AG10803 (cell line): ENCODE measurements at places on chromosomes 4 and X.
A peak's percentile ranks its signal among the peaks of the same experiment; 100 is the strongest.

- DNase-seq: peak; percentile 13
Observed at GRCh38 chr4:94531991-94532789, 80.4 kb downstream of the PDLIM5 start.

DNA sequence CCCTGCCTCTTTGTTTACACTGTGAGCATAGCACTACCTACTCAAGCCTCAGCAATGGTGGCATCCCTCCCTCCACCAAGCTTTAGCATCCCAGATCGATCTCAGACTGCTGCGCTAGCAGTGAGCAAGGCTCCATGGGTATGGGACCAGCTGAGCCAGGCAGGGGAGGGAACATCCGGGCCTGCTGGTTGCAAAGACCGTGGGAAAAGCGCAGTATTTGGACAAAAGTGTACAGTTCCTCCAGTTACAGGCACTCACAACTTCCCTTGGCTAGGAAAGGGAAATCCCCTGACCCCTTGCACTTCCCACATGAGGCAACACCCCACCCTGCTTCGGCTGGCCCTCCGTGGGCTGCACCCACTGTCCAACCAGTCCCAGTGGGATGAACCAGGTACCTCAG is 26.5 kb downstream of the EGF start:
- DNase-seq: no peak

GRCh38 chrX:44843753-44844152 is at the start of gene DUSP21:
DUSP21 (plus strand) TSS chrX:44844021; CDS start chrX:44844133, 112 bp downstream.
- DNase-seq: no peak

- DNase-seq: no peak
Observed at GRCh38 chrX:66014084-66014483, 25.8 kb downstream of the VSIG4 start.

GRCh38 chr4:165158762-165159161 is 46.1 kb upstream of the TMEM192 start:
- no peak for DNase-seq

DNA sequence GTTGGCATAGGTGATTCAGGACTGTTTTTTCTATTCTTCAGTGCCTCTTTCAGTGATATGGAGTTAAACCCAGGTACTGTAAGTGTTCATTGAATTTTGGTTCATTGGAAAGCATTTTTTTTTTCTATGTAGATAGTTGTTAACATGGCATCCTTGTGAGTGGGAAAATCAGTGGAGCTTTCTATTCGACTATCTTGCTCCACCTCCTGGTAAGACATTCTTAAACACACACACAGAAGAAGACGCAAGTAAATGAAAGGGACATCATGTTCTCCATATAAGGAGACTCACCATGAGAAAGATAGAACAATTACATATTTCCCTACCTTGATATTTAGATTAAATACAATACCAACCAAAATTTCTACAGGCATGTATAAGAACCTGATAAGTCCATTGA is 598.5 kb upstream of the SPANXN1 start:
- DNase-seq: no peak

- no peak for DNase-seq
Observed at GRCh38 chrX:79366556-79366872, 620 bp downstream of the ITM2A start.

DNA sequence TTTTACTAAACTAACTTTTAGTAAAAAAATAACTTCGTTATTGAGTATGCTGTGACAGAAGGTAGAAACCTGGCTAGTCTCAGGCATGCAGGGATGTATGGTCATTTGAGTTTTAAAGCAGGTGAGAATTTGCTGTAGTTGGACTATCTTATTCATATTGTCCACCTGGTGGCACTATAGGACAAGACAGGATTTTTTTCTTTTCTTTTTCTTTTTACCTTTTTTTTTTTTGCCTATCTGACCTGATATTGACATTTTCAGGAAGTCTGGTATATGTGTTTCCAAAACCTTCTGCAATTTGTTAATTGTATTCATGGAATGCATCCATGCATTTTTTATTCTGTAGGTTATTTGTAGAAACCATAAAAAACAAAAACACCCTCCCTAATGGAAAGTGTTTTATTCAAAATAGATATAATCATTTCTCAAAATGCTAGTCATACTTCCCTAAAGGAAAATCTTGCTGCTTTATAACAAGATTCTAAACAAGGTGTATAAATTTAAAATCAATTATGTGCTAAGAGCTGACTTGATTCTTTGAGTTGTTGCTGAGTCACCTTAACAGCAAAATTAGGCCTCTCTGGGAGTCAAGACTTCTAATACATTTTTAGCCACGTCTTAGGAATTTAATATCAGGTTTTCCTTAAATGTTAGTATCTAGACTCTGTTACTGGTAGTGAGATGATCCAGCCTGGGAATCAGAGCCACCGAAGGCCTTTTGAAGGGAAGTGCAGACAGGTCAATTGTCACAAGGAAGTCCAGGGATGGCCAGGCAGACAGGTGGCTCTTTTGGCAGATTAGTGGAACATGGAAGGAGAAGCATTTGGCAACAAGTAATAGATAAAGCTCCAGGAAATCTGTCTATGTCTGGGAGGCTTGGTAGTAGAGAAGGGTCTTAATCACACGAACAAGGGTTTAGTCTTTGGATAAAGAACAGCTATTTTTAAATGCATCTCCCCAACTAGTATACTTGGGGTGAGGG is 201.3 kb upstream of the GNPDA2 start:
- DNase-seq: peak; percentile 5

- no peak for DNase-seq
Observed at GRCh38 chr4:24890561-24891126, 22.2 kb downstream of the CCDC149 start.

DNA sequence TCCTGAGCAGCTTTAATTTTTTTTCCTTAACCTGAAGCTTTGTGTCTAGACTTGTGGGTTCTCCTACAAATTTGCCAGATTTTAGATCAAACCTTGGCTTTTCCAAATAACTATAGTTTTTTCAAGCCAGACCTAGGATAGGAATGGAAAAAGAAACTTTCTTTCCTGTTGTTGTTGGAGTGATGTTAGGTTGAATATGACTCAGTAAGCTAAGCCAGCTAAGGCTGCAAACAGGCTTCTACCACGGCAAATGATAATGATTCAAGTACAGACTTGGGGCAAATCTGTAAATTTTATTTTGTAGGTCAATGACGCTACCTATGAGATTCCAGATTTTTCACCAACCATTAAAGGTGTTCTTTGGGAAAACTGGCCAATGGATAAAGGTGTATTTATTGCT is 45.6 kb downstream of the WDR19 start:
- DNase-seq: no peak

DNA sequence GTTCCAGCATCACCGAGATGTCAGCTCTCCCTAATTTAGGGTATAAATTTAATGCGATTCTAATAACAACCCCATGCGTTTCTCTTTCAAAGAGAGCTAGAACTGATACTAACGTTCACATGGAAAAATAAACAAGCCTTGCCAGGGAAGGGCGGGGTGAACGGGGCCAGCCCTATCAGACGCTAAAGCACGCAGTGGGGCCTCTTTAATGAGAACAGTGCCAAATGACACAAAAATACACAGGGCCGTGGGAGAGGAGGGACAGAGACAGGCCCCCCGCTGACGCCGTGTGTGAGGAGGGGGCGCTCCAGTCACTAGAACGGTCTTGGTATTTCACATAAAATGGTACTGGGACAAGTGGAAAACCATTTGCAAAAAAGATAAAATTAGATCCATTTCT is 21.3 kb upstream of the ADRA2C start:
- DNase-seq: no peak

DNA sequence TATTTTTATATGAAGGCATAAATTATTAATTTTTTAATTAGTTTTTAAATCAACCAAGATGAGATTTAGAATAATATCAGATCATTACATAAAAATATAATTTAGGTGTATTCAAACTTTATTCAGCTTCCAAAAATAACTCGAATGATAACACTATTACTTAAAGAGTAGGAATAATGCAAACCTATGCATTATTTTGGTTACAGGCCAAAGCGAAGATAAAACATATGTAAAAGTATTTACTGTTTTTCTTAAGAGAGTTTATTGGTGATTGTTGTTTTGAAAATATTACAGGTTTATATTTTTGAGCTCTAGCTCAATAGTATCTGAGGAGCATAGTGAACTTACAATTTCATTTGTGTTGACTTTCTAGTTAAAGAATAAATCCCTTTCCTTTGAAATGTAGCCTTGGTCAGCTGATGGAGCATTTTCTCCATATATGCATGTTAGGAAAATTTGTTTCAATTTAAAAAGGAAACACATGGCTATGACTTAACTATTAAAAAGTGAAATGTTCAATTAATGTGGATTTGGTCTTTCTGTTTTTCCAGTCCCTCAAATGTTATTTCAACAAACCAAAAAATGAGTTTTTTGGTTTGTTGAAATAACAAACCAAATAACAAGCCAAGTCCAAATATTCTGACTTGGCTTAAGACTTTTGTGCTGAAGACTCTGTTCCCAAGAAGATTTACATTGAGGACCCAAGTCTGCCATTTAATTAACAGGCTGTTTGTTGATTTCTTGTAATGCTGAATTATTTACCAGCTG is 346.9 kb downstream of the ARHGAP24 start:
- no peak for DNase-seq

DNA sequence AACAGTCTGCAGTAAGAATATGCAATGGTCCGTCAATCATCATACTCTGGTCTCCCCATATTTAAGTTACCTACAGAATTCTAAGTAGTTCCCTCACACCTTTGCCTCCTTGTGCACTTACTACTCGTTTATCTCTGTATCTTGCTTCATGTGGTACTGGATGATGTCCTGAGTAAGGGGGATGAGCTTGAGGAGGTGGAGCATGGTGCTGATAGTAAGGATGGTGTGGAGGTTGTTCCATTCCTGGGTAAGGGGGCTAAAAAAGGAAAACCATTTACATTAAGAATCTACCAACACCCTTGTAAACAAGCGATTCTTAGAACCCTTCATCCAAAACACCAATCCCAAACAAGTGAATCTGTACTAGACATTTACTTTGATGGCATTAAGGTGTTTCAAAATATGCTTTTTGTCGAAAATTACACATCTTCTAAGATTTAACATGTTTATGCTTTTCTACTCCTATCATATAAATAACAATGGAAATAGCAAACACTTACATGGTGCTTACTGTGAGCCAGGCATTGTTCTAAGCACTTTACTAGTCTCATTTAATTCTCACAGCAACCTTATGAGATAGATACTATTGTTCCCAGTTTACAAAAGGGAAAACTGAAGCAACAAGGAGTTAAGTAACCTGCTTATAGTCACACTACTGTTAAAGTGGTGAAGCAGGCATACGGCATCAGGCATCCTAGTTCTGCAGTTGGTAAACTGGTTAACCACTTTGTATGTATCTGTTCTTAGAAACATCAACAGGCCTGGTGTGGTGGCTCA is 33.5 kb downstream of the YTHDC1 start:
- no peak for DNase-seq

- DNase-seq: no peak
Observed at GRCh38 chrX:133648594-133648993, 233.3 kb upstream of the GPC4 start.

DNA sequence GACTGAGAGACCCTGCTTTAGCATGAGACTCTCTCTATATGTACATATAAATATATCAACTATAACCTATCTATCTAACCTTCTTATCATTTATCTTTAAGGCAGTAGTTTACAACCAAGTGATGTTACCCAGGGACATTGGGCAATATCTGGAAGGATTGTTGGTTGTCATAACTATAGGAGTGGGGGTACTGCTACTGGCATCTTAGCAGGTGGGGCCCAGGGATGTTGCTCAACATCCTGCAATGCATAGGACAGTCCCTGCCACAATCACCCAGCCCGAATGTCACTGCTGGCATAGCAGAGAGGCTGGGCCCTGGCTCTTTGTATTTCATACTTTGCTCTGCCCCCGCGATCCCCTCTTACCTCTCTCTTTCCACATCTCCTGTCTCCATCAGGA is 397.7 kb downstream of the IL15 start:
- DNase-seq: no peak

GRCh38 chr4:56786955-56787354 is 34.5 kb downstream of the SPINK2 start:
- DNase-seq: peak; percentile 77

DNA sequence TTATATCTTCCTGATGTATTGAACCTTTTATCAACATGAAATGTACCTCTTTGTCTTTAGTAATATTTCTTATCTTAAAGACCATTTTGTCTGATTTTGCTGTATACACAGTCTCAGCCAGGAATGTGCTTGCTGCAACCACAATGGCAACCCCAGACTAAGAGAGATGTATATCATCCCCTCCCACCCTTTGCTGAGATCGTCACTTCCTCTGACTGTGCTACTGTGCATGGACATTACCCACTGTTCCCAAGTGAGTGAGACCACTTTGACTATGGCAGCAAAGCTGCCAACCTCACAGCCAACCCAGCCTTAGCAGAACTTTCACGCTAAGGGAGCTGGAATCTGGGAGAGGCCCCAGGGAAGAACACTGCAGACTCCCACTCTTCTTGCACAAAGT is 46.0 kb downstream of the EIF2S3 start:
- no peak for DNase-seq

- DNase-seq: no peak
Observed at GRCh38 chrX:28649541-28649940, 62.3 kb downstream of the IL1RAPL1 start.

GRCh38 chr4:24858026-24858425 is 54.8 kb downstream of the CCDC149 start:
- peak; percentile 88 for DNase-seq

GRCh38 chrX:137352101-137352660 is 213.7 kb upstream of the ZIC3 start:
- no peak for DNase-seq

DNA sequence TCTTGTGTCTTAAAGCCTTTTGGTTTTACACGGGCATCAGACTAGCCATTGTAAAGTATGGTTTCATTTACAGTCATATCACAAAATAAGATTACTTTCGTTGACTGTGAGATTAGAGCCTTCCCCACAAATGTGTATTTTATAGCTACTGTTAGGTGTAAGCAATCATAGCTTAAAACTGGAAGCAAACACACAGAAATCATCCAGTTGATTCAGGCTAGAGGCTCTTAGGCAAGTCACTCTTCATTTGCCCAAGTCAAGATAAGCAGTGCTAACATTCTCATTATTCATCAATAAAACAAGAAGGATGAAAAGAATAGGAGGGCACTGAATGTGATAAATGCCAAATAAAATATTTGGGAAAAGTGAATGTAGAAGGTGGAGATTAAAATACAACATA is 448.7 kb upstream of the FAM241A start:
- DNase-seq: no peak

DNA sequence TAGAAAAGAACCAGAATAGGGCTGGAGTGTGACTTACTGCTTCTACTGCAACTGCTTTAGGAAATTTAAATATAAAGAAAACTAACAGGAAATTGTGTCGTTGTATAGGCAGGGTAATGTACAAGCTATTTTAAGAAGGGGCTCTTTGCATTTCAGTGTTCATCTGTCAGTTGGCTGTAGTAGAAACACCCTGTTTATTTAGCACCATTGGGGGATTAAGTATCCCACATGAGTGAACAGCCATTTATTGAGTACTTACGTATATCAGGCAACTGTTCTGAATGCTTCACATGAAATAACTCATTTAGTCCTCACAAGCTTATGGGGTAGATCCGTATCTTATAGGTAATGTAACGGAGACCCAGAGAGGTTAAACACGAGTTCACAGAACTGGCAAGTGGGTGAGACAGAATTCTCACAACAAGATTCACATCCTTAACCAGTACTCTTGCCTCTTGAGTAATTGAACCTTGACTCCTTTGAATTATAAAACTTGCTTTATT is 23.9 kb downstream of the STIM2 start:
- DNase-seq: no peak
